Right lobe of liver (tissue), 6 donors: ENCODE measurements at places on chromosomes 5 and 9. TPM values are rescaled to one million over a fixed set of nuclear protein-coding genes. Genes with fewer than 3 reads are reported as not detected.

- no peak for DNase-seq
Observed at GRCh38 chr9:127038531-127038930, 83.9 kb downstream of the ANGPTL2 start.

CNTFR gene
- total RNA-seq, result 4.7 TPM

DNA sequence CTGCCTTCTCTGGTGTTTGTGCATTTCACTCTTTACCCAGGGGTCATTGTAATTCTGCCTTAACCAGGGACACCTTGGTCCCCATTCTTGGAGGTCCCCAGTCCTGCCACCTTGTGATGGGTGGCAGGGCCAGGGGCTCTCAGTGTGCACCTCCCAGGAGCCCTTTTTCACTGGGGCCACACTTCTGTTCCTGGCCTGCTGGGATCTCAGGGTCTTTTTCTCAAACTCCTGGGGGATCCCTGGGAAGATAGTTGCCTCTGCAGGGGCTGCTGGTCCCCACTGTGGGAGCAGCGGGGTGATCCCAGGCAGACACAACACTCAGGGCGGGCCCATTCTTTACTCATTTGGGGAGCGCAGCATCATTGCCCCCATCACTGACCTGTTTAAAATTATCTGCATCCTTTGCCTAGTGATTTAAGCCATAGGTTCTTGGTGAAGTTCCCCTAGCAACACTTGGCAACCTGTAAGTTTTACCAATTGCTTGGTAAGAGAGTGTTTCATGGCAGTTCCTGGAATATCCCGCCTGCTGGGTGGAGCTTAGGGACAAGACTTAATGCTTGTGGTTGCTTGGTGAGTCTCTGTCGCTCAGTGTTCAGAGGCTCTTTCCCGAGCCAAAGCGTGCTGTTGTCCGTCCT is 15.7 kb downstream of the PHF2 start:
- DNase-seq, result no peak

DNA sequence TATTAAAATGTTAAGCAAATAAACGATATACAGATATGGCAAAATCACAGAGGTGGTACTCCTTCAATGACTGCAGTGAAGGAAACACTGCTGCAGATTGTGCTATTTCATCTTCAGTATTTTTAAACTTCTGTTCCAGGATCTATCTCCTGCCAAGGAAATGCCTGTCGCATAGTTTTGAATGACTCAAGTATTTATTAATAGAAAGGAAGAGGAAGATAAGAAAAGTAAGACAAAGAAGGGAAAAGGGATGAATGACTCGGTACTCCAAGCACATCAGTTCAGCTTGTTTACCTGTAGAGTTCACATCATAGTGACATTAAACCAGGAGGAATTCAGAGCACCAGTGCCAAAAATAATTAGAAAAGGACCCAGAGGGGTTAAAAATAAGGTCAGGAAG is 5.1 kb upstream of the GPX8 start:
- DNase-seq, result no peak

- DNase-seq, result no peak
Observed at GRCh38 chr5:89998519-89999305, 410.8 kb downstream of the CETN3 start.

DNA sequence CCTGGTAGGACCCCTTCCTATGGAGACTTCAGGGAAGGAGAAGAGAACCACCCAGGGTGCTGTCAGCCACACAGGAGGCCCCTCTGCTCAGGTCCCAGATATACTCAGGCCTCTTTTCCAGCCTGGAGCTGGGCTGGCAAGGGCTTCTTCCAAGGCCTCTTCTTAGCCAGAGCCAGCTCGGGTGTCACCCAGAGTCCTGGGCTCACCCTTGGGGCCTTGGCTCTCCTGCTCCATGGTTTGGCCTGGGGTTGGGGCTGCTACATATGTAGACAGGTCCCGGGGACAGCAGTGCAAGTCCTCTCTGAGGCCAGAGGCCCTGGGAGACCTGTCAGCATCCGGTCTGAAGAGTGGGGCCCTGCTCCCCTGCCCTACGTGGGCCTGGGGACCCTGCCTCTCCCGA is 22.8 kb downstream of the PAEP start:
- no peak for DNase-seq

GRCh38 chr9:135587658-135588057 is 26.1 kb downstream of the PAEP start:
- DNase-seq, result peak; percentile 25

DNAH5 gene
- total RNA-seq, result 3.3 TPM

F2RL2 gene
- 1.6 TPM for total RNA-seq

- DNase-seq, result no peak
Observed at GRCh38 chr5:174741352-174741751, 17.0 kb downstream of the MSX2 start.

DNA sequence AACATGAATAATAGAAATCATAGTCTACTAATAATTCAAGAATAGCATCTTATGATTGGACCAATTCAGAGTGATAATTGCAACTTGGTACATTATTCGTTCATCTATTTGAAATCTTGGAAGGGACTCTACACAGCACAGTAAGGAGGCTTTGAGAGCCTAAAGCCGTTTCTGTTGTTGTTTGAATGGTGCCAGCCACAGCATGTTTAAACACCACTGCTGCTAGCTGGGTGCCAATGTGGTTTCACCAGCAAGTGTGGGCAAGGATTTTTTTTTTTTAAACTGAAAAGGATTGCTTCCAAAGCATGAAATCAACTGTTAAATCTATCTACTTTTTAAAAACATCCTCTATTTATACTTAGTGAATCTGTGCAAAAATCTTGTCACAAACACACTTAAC is 253.9 kb upstream of the MAP3K1 start:
- DNase-seq, result no peak

DNA sequence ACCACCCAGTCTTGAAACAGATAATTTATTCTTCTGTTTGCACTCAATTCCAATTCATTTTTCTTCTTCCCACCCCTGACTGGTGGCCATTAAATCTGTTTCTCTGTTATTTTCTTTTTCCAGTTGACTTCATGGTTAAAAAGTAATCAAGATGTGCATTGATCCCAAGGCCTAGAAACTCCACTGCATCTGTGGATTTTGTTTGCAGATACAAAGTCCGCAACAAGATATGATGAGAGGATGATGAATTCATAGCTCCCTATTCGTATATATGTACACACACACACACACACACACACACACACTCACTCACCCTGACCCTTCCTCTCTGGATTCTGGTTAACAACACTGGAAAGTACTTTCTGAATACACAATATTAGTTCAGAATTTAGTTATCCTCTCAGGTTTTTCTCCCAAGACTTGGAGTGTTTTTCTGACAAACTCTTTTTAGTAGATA is 52.4 kb downstream of the CD180 start:
- DNase-seq, result no peak

LCN6 gene
- not detected for total RNA-seq

- no peak for DNase-seq
Observed at GRCh38 chr5:37875051-37875787, 35.4 kb upstream of the GDNF start.

PDZD2 gene
- total RNA-seq, result 1.6 TPM

DNA sequence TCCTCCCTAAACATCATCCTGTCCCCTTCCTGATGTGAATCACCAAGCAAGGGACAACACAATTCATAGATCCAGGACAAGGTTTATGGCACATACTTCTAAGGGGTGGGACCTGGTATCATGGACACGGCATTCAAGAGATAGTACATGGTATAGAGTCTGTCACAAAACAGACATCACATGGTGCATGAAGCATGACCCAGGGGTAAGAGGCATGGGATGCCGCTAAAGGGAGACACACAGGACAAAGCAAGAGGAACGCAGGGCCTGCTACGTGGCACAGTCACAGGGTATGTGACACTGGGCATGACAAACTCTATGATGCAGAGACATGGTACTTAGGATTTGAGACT is 20.7 kb downstream of the GSN start:
- DNase-seq, result no peak

GRCh38 chr9:93567271-93567959 is 9.0 kb upstream of the PHF2 start:
- DNase-seq, result no peak

SLC36A3 gene
- not detected for total RNA-seq

- no peak for DNase-seq
Observed at GRCh38 chr5:62684310-62684709, 105.7 kb downstream of the LRRC70 start.

DNA sequence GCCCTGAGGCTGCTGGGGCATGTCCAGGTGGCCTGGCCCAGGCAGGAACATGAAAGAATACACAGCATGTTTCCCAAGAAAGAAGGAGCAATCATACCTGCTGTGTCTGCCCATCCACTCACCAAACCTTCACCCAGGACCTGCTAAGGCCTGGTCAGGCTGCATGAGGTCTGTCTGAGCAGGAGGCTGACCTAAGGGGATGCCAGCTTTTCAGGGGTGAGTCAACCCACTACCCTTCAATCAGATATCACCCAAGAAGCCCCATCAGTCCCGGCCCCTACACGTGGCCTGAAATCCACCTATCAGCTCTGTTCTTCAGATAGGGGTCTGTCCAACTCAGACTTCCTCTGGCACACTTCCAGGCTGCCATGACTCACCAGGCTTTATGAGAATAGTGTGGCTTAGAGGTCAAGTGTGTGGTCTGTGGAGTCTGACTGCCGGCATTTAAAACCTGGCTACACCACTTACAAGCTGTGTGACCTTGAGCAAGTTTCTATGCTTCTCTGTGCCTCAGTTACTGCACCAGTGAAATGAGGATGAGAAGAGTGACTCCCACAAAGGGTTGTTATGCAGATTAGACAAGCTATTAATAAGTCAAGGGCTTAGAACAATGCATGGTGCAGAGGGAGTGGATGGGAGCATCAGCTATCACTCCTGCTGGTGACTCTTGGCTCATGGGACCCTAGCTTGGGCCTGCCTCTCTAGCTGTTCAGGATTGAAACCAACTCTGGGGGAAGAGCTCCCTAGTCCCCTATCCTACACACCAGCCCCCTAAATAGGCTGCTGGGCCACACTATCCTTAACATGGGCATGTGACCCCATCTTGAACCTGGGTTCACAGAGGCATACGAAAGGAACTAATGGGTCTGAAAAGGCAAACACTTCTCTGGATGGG is 130.3 kb downstream of the PAX5 start:
- DNase-seq, result no peak

RETREG1 gene
- 17.2 TPM for total RNA-seq

SPATA9 gene
- total RNA-seq, result 0.55 TPM

DNA sequence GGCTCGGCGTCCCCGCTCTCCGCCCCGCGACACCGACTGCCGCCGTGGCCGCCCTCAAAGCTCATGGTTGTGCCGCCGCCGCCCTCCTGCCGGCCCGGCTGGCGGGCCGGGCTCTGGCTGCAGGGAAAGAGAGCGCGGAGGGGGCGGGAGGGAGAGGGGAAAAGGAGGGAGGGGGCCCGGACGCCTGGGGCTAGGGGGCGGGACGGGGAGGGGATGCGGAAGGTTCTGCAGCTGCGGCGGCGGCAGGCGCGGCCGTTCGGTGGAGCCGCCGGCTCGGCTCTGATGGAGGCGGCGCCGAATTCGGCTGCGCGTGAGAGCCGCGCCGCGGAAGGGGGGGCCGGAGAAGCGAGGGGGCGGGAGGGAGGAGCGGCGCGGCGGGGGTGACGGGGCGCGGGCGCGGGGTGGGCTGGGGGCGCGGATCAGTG is at the start of gene MARCHF11:
Gene MARCHF11, minus strand, starts transcription at position 281 of the 425 bp plus-strand sequence. Its CDS starts 216 bp downstream, at position 65.
- DNase-seq, result no peak

SPATA31C1 gene
- not detected for total RNA-seq

DNA sequence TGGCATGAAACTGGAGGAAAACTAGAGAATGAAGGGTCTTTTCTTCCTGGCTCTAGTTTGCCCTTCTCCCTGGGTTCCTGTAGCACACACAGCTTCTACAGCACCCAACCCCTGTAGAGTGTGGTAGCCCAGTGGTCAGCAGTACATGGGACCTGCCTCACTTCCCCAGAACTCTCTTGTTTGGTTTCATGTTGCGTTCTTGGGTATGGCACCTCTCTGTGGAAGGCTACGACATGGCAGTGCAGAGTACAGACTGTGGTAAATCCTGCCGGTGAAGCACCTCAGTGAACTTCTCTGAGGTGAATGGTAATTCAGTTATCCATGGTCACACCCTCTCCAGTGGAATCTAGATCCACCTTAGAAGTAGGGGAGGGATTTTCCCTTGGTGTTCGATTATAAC is 105.5 kb downstream of the TLR4 start:
- no peak for DNase-seq

DNA sequence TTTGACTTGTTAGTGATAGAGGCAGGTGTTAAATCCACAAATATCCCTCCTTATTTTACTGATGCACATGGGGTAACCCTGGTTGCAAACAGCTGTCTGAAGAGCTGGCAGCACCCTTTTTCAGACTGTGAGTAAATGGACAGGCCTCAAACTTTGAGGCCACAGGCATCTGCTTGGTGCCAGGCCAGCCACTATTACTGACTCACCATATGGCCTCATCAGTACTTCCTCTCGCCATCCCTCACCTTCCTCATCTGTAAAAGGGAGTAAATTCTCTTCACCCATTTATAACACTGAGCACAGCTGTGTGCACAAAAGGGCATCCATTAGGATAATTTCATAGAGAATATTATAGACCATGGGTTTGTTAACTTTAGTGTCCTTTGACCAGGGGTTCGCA is 11.9 kb upstream of the TNIP1 start:
- no peak for DNase-seq

- DNase-seq, result no peak
Observed at GRCh38 chr5:1255081-1255561, 29.9 kb downstream of the SLC6A18 start.

DNA sequence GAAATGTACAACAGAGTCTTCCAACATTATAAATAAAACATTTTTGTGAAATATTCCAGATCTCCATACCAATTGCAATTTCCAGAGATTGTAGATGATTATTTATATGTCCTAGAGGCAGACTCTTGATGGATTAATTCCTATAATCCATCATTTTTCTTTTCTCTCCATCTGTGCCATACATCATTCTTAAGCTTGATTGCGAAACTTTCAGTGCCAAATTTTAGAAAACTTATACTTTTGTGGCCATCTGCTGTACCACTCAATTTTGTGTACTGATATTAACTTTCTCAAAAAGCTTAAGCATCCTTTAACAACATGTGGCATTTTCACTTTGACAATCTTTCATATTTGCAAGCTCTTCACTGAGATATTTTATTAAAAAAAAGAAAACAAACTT is 446.9 kb downstream of the SEMA5A start:
- no peak for DNase-seq

- no peak for DNase-seq
Observed at GRCh38 chr5:149581931-149582768, 852 bp downstream of the ARHGEF37 start.

- no peak for DNase-seq
Observed at GRCh38 chr9:118162716-118163115, 458.5 kb downstream of the TLR4 start.

DNA sequence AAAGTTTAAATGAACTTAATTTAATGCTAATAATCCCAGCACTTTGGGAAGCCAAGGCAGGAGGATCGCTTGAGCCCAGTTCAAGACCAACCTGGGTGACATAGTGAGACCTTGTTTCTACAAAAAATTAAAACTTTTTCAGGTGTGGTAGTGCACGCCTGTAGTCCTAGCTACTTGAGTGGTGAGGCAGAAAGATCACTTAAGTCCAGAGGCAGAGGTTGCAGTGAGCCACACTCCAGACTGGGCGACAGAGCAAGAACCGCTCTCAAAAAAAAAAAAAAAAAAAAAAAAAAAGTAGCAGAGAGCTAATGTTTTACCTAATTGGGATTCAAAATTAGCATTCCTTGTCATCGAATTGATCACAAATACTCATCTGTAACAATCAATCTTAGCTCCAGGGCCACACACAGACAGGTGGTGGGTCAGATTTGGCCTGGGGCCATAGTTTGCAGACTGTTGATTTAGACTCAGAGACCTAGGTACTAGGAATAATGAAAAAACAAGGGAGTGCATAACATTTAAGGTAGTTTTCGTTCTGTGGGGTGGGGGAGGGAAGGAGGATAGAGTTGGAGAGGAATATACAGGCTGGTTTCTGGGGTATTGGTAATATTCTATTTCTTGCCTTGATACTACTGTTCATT is 21.4 kb downstream of the HSDL2 start:
- DNase-seq, result no peak

GRCh38 chr5:155064580-155064979 is 51.0 kb downstream of the KIF4B start:
- DNase-seq, result no peak
